ENCODE measurements at places on chromosomes 16 and 17. TPM values are rescaled to one million over a fixed set of nuclear protein-coding genes. Genes with fewer than 3 reads are reported as not detected.

DNA sequence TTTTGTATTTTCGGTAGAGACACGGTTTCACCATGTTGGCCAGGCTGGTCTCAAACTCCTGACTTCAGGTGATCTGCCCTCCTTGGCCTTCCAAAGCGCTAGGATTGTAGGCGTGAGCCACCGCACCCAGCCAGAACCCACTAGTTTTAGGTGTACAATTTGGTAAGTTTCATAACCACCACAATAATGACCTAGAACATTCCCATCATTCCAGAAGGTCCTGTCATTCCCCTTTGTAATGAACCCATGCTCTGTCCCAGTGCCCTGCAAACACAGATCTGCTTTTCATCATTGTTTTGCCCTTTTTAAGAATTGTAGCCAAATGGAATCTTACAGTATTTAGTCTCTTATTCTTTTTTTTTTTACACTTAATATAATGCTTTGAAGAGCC, 35.6 kb upstream of the IRF8 start:
- no peak for DNase-seq

- DNase-seq, result no peak
These were observed 578 bp downstream of the MYCBPAP start for GRCh38 chr17:50508573-50509460.

GRCh38 chr17:82370471-82371332, 863 bp upstream of the UTS2R start:
- no peak for DNase-seq

GRCh38 chr17:71825687-71826086, 295.1 kb upstream of the SOX9 start:
- no peak for DNase-seq

DNA sequence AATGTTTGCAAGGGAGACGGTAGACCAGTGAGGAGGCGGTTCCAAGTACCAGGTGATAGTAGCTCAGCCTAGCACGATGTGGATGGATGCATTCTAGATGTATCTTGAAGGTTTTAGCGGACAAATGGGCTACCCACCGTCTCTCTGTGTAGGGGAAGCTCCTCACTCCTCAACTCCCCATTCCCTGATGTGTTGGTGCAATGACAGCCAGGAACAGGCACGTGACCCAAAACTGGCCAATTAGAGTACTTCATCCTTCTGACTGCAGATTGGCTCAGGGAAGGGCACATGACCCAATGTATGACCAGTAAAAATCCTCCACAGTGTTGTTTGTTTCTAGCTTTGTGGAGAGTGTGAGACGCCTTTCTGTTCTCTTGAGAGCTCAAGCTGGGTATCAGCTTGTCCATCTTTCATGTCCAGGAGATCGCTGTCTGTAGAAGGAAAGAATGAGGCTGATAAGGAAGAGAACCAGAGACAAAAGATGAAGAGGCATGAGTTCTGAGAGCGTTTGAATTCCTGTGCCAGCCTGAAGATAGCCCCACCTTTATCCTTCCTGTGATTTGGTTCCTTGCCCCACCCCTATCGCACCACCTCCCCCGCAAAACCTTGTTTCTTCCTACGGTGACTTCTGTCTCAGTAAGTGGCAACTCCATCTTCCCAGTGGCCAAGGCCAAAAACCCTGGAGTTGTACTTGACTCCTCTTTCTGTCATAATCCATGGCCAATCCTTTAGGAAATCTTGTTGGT, 2.3 kb upstream of the BORCS6 start:
- peak; percentile 82 for DNase-seq

- no peak for DNase-seq
These were observed 147.8 kb upstream of the RPL38 start for GRCh38 chr17:74055508-74056160.

DNA sequence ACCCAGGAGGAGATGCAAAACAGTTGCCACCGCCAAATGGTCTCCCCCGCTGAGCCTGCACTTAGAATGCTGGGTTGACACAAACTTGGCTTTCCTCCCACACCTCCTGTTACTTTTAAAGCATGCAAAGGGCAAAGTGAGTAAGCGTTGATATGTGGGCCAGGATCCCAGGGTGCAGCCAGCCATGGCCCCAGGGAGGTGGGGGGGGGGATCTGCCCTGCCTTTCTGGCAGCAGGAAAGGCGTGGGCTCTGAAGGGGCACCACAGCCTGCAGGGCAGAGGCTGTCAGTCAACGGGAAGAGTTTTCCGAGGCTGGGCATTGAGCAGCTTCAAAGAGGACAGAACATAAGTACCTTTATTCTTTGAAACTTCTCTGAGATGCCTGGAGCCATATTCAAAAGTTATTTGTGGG, 142.3 kb downstream of the ABCC12 start:
- no peak for DNase-seq

The TENT4B gene
- 4.9 TPM for total RNA-seq

The EPOP gene
- 3.2 TPM for total RNA-seq

The C17orf58 gene
- 3.5 TPM for total RNA-seq

The GINS2 gene
- total RNA-seq, result 0.37 TPM

The SPECC1 gene
- total RNA-seq, result 8.6 TPM

The LRRC37B gene
- total RNA-seq, result 4.9 TPM

The LUC7L3 gene
- 59.9 TPM for total RNA-seq

Measured in pancreas (tissue), 10 donors.